ENCODE measurements at places on chromosomes 13 and 19.

DNA sequence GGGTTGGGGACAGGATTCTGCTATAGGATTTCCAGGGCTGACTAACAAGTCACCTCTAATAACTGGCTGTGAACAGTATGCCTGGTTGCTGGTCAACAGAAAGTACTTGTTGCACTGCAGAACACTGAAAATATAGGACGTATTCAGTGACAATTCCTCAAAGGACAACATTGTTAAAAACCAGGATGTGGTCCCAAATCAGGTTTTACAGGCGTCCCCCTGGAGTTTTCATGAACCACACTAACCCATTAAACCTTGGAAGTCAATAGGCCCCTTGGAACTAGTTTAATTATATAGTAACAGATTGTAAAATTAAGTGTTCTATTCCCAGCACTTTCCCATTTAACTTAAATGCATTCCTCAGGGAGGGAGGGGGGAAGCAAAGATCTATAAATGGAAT is 495.4 kb downstream of the TBC1D4 start:
- no peak for DNase-seq

DNA sequence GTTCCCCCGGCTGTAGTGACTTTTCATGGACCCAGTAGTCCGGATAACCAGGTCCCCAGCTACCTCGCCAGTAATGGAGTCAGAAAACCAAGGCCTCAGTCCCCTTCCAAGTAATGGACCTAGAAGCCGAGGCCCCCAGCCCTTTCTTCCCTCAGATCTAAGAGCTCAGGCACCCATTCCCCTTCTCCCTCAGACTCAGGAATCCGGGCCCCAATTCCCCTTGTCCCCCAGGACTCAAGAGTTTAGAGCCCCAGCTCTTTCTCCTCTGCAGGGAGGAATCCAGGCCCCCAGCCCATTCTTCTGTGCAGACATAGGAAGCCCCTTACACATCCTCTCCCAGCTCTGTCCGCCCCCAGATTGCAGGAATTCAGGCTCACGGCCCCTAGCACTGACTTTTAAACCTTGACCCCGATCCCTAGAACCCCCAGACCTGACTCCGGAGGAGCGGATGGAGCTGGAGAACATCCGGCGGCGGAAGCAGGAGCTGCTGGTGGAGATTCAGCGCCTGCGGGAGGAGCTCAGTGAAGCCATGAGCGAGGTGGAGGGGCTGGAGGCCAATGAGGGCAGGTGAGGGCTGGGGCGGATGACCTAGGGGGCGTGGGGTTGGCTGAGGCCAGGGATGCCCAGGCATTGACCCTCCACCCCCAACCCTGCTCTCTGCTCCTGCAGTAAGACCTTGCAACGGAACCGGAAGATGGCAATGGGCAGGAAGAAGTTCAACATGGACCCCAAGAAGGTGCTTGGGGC is 938 bp downstream of the CYTH2 start:
- no peak for DNase-seq

DNA sequence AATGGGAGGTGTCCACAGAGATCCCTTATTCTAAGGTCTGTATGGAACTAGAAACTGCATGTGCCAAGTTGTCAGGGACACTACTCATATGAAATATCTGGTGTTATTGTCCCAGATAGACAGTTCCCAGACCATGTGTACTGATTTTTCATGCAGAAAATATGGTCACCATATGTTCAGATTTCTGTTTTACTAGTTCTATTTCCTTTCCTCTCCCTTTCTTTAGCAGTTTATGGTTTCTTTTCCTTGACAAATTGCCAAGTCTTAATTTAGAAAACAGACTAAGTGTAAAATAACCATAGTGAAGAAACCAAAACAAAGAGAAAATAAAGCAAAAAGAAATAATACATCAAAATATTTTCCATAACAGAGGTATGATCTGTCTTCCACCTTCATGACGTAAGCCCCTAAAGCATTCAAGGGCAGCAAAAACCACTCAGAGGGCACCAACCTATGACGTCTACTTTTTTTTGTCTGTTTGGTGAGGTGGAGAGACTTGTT is 248.5 kb downstream of the KCTD12 start:
- DNase-seq, result no peak

- DNase-seq, result no peak
Observed at GRCh38 chr19:41689993-41690800, 2.1 kb upstream of the CEACAM7 start.

- no peak for DNase-seq
Observed at GRCh38 chr19:12701596-12702282, 5.3 kb upstream of the FBXW9 start.

DNA sequence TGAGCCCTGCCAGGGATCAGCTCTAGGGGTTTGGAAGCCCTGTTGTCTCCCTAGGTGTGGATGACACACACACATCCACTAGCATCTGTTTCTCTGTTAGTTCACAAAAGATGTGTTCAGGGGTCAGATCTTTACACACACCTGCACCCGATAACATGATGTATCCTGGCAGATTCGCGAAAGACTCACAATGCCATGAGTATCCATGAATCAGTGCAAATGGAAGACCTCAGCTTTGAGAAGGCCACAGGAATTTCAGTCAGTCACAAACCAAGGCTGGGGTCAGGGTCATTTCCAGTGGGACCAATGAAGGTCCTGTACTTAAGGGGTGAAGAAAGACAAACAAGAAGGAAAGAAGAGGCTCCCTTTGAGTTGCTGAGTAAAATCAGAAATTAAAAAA is 898.2 kb downstream of the UQCRFS1 start:
- no peak for DNase-seq
